ENCODE measurements at places on chromosomes 3 and 15.

- no peak for DNase-seq
Measured at GRCh38 chr15:74202452-74203401, at the start of gene STRA6. Gene STRA6 (minus strand): TSS chr15:74202787. CDS start chr15:74202267, 520 bp downstream.

DNA sequence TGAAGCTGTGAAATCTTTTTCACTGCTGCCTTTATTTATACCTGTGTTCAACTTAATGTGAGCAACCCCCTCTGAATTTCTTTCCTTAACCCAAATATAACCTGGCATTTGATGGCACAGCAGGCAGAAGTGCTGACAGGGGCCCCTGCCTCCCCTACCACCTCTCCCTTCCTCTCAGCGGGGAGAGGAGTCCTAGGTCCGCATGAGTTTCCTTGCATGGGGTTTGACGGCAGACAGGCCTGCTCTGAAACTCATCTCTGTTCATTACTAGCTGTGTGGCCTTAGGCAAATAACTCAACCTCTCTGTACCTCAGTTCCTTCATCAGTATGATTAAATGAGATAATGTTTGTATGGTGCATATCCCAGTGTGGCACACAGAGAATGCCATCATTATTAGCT is 79.7 kb downstream of the SEC22A start:
- no peak for DNase-seq

DNA sequence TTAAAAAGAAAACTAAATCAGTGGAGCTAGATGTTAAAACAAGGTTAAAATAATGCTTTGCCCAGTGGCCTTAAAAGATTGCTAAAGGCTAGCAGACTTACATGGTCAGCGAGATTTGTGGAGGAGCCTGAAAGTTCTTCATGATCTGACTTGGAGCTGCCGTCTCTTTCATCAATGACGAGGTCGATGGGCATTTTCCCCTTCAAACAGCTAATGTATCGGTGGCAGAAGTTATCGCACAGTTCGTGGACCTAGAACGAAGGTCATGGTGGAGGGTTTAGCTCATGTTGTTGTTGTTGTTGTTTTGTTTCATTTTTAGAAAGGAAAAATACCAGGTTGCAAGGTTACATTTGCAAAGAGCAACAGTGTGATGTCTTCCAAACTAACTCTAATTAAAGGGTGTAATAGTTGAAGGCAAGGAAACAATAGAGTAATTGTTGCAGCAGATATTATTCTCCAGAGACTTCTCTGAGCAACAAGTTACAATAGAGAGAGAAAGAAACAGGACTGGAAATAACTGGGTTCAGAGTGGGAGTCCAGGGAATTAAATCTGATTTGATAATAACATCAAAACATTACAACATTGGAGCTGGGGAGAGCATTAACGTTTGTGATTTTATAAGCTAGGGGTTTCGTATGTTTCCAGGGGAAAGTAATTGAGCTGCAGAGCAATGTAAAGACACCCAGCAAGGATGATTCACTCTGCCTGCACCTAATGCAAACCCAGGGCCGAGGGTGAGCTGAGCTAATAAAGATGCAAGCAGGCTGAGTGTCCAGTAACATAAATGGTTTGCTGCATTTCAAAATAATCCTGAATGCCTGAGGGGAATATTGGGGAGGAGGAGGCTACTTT is 6.6 kb downstream of the MEIS2 start:
- no peak for DNase-seq

DNA sequence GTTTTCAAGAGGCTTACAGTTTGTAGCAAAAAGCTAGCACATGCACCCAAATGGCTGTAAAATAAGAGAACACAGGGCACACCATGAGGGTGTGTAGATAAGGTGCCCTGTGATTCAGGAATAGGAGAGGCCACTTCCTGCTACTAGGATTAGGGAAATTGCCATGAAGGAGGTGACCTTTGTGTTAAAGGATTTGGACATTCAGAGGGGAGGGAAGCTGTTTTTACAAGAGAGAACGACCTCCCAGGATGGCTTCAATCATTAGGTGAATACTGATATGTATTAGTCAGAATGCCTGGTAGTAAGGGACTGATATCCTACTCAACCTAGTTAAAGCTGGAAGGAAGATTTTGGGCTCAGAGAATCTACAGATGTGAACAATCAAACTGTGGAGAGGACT is 35.7 kb upstream of the ABHD17C start:
- no peak for DNase-seq

DNA sequence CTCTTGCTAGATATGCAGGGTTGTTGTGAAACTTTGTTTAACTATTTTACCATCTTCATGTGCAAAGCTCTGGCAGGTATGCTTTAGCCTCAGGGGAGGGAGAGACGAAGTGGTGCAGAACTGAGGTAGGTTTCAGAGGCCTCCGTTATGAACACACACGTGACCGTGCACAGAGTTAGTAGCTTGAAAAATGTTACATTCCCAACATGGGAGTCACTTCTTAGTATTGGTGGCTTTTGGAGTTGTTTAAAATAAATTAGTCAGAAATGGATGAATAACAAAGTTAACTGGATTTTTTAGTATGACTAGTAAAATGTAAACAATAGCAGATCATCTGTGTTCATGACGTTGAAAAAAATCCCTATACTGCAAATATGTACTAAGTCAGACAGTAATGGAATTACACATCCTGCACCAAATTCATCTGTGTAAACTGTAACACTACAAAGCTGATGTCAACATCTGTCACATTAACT is 279.6 kb downstream of the KLF13 start:
- no peak for DNase-seq

- no peak for DNase-seq
Measured at GRCh38 chr3:12135029-12135657, 23.6 kb downstream of the TIMP4 start.
